ENCODE measurements at places on chromosomes 4 and X.

DNA sequence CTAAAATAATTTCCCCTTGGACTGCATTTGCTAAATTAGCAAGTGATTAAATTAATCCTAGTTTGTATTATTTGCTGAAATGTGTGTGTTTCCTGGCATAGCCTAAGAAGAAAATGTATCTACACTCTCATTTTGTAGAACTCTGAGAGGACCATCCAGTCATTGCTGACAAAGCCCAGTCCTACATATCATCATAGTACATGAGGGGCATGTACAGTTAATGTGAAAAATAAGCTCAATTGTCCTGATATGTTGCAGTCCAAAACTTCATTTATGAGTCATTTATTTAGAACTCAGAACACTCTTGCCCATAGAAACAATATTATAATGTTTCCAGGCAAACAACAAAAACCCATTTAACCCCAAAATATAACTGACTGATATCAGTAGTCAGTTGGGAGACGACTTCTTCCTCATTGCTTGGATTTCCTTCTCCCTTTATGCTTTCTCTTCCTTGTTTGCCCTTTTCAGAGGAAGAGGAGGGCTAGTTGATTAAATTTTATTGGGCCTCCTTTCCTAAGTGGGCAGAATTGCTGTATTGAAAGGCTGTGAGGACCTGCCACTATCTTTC is 26.9 kb upstream of the BBS12 start:
- no peak for DNase-seq

DNA sequence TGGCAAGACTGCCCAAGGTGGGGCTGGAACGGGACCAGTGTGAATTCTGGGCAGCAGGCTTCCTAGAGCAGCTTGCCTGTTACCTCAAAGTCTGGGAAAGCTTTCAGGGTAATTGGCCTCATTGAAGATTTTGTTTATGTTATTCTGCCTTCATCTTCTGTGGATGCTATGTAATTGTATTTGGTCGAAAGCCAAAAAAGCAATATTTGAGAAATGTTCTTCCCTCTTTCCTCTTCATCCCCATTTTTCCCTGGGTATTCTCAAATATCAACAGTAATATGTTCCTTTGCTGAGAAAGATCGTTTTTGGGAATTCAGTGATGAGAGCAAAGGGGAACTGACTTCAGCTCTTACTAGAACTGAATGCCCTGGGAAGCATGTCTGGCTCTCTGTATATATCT is 12.9 kb downstream of the TMEM131L start:
- no peak for DNase-seq

DNA sequence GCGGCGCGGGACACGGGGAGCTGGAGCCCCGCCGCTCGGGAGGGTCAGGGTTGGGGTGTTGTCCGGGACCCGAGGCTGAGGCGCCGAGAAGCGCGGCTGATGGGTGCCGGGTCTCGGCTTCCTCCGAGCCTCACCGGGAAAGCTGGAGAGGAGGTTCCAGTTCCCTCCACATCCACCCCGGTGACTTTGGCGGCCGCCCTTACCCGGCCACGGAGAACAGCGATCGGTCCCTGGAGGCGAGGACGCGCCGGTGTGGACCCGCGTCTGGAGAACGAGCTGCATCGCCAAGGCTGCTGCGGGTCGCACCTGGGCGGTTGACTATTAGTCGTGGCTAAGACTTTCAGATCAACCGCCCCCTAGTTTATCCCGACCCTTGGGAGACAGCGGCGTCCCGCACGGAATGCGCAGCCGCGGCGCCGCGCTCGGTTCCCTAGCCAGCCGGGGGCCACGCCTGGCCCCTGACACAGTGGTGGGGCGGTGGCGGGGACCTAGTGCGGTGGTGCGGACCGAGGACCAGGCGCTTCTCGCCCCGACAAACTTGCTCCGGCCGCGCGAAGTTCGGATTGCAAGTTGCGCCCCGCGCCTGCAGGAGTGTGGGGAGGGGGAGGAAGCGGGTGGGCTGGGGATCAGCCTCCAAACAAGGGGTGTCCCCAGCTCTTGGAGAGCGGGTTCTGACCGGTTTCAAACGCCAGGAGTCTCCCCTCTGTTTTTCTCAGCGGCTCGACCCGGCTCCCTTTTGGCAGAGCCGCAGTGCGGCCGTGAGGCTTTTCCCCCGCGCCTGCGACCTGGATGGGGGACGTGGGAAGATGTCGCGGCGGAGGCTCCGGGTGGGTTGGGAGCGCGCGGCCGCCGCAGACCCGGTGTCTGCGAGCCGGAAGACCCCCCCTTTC is 568 bp downstream of the FHDC1 start:
- DNase-seq: peak; percentile 5

DNA sequence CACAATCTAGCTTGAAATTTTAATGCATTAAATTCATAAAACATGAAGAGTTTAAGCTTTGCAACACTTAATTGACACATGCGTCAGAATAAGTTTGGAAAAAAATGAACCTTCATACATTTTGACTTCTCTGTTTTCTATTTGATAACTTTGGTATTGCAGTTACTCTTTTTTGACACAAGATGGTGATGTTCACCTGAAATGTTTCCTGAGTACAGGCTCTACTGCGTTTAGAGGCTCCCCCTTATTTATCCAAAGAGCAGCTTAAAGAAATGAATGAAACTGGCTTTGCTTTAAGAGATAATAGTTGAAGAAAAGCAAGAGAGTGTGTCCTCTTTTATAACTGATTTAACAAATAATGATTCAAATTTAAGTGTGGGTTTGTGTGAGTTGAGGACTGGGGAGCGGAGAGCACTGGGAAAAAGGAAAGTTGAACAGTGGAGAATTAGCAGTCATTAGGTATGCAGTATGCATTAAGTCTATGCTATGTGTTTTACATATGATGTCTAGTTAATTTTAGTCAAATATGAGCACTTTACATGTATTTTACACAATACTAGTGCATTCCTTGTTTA is 180.6 kb upstream of the NUDT6 start:
- DNase-seq: no peak

GRCh38 chr4:41509451-41509866 is 28.5 kb upstream of the LIMCH1 start:
- DNase-seq: no peak

DNA sequence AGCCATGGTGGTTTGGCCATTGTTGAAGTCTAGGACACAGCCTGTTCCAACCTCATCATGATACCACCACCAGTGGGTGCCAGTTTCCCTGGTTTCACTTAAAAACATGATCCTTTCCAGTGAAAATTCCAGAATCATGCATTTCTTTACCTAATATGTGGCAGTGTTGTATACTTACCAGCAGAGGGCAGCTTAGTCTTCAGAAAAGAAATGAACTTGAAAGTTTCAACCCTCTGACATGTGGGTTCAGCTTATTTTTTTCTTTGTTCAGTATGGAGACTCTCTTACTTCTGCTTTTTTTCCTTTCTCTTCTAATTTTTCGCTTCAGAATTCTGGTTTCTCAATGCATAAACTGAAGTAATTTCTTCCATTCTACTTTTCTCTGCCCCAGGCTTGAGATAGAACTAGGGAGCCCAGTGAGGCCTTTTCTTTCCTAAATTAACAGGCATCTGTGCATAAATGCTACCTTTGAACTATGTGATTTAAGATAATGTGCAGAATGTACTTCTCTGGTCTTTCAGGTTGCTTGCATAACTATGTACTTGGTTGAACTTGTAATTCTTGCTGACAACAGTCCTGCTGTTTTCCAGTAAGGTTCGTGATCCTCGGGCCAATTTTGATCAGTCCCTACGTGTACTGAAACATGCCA is 10.7 kb downstream of the LIAS start:
- no peak for DNase-seq

- peak; percentile 7 for DNase-seq
Measured at GRCh38 chrX:46572340-46572936, 1.1 kb upstream of the CHST7 start.

GRCh38 chrX:114344756-114345349 is 239.0 kb upstream of the HTR2C start:
- no peak for DNase-seq

DNA sequence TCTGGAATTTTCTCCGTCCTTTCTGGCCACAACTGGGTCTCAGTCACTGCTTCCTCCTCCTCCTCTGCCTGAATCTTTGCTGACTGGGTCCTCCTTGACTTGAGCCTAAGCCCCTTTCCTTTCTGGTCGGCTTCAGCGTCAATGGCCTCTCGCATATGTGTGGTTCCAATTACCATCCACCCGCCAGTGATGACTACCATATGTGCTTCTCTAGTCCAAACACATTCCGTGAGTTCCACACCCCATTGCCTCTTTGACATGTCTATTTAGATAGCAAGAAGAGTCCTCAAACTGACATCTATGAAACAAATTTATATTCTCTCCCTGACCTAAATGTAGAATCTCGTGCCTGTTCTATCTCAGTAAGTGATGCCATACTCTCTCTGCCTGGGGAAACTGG is 19.8 kb downstream of the MXRA5 start:
- no peak for DNase-seq

- peak; percentile 64 for DNase-seq
Measured at GRCh38 chr4:82739287-82740190, 59.1 kb downstream of the SCD5 start.

DNA sequence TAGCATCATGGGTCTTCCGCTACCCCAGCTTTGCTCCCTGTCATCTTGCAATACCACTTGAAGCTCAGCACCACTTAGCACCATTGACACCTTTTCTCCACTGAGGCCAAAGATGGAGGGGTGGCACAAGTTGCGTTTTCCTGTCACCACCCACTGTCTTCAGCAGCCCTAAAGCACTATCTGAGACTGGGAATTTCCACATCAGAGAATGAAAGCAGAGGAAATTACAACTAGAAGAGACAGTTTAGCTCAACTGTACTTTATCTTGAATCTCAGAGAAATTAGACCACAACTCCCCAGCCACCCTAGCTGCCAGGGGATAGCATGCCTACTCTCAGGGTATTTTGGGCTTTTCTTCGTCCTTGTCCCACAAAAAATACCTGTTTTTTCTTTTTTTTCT is 111.0 kb downstream of the DDIT4L start:
- DNase-seq: no peak

GRCh38 chr4:1693131-1693896 is 9.2 kb upstream of the FAM53A start:
- peak; percentile 69 for DNase-seq

DNA sequence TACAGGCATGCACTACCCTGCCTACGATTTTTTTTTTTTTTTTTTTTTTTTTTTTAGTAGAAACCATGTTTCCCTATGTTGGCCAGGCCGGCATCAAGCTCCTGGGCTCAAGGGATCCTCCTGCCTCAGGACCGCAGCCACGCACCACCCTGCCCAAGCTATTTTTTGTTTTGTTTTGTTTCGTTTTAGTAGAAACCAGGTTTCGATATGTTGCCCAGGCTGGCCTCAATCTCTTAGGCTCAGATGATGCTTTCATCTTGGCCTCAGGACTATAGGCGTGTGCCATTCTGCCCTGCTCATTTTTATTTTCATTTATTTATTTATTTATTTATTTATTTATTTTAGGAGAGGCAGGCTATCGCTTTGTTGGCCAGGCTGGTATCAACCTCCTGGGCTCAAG is 1.2 kb upstream of the SSX3 start:
- DNase-seq: no peak

DNA sequence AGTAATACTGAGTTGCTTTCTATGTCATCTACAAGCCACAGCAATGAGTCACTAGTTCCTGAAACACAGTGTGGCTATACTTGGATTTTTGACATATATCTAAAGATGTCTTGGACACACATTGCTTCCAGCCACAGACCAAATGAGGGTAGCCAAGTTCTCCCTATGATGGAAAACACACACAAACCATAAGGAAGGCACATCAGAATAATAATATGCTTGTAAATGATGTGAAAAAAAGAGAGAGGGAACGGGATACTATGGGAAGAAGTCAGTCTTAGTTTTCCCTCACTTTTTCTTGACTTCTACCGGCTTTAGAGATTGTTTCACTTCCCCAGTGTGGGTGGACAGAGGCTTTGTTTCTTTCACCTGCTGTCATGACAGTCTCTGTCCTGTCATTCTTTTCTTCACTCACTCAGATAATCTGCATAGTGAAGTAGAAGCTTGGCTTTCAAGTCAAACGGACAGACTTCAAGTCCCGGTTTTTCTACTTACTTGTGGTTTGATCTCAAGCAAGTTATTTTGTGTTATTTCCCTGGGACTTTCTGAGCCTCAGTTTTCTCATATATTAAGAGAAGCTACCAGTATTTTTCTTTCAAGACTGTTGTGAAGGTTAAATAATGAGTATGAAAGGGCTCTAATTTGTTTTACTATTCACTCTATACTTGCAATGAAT is 34.7 kb downstream of the P2RY10 start:
- no peak for DNase-seq

GRCh38 chrX:17377091-17377717 is 2.2 kb downstream of the NHS start:
- DNase-seq: no peak

DNA sequence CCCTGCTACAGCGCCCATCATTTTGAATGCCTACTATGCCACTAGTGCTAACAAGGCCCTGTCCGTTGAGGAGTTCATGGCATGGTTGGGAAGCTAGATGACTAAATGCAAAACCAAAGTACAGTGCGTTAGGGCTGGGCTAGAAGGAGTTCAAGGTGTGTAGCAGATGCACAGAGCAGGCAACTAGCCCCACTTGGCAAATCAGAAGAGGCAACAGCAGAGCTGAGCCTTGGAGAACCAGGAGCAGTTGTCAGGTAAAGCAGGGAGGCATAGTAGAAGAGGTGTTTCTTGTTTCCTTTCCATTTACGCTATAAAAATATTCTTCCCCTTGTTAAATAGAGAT is 146.6 kb upstream of the CPEB2 start:
- DNase-seq: no peak

DNA sequence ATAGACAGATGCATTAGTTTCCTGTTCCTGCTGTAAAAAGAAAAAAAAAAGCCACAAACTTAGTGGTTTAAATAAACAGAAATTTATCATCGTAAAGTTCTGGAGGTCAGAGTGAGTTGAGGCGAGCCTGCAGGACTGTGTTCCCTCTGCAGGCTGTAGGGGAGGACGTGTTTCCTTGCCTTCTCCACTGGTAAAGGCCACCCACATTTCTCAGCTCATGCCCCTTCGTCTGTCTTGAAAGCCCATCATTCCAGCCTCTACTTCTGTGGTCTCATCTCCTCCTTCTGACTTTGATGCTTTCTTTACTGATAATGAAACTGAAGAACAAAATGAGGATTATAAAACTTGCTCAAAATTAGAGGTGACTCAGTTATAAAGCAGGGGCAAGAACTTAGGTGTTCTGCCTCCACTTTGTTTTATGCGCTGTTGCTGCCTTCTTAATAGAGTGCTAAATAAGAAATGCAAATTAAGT is 143.0 kb downstream of the STIM2 start:
- no peak for DNase-seq

DNA sequence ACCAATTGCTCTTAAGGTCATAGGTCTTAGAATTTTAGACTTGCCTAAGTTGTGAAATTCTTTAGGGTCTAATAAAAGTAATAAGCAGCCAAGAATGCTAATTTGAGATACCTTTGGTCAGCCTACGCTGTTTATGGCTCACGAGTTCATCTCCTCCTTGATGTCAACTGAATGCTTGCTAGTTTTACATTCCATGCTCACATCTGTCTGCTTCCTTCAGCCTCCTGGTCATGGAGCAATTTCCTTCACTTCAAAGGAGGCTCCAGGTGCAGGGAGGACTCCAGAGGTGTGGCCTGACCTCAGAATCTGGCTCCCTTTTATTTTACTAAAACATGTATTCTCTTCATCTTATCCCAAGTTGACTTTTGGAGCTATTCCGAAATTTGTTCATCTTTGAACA is 23.3 kb upstream of the LNX1 start:
- DNase-seq: no peak

All from stimulated activated CD4-positive, alpha-beta T cell treated with anti-CD3 and anti-CD28 coated beads, Interleukin-4, amount 100 ng/mL, for 4 hours (primary cell).